ENCODE measurements at places on chromosomes 16 and 17. TPM values are rescaled to one million over a fixed set of nuclear protein-coding genes. Genes with fewer than 3 reads are reported as not detected.

- H3K27me3 ChIP-seq = no peaks in the 10 kb centered on the region
- no peak overlapping the region for H3K4me3 ChIP-seq
- H3K4me1 ChIP-seq = no peaks in the 10 kb centered on the region
- no peak overlapping the region for H3K27ac ChIP-seq
- peaks cover 48% of the 10 kb centered on the region for H3K36me3 ChIP-seq
Observed at GRCh38 chr17:60652454-60653247, 25.0 kb upstream of the BCAS3 start.

- H3K4me1 ChIP-seq = no peaks in the 10 kb centered on the region
- H3K4me3 ChIP-seq = no peak overlapping the region
- H3K27ac ChIP-seq = no peak overlapping the region
Observed at GRCh38 chr16:57711346-57711745, 16.7 kb downstream of the DRC7 start.

POLR3K gene
- 12.0 TPM for total RNA-seq

DNA sequence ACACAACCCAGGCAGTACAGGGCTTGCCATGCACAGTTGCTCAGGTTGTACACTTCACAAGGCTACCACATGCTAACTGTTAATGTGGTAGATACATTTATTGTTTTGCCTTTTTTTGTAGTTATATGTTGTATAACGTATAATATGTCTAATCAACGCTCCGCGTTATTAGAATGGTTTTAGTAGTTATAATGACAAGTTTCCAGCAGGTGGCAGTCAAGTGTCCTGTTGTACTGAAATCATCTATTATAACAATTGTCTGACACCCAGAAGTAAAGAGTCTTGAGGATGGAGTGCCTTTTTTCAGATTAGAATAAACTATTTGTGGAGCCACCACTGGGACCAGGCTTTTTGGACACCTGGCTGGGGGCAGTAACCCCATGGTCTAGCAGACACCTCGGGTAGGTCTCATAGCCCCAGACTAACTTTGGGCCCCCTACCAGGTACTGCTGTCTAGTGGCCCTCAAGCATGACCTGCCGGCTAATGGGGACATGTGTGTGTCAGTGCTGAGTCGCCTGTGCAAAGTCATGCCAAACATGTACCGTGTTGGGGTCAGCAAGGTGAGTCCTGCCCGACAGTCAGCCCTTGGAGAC lies 32.8 kb downstream of the MYO15A start:
- no peaks in the 10 kb centered on the region for H3K27me3 ChIP-seq
- H3K4me1 ChIP-seq = no peaks in the 10 kb centered on the region
- DNase-seq = no peak

- no peak overlapping the region for H3K27ac ChIP-seq
- H3K4me3 ChIP-seq = no peak overlapping the region
- no peak for DNase-seq
- no peaks in the 10 kb centered on the region for H3K36me3 ChIP-seq
- no peaks in the 10 kb centered on the region for H3K4me1 ChIP-seq
Observed at GRCh38 chr17:70041061-70041460, 34.0 kb upstream of the KCNJ16 start.

DPEP2 gene
- total RNA-seq = 16.4 TPM

RAB37 gene
- 6.8 TPM for total RNA-seq

DNA sequence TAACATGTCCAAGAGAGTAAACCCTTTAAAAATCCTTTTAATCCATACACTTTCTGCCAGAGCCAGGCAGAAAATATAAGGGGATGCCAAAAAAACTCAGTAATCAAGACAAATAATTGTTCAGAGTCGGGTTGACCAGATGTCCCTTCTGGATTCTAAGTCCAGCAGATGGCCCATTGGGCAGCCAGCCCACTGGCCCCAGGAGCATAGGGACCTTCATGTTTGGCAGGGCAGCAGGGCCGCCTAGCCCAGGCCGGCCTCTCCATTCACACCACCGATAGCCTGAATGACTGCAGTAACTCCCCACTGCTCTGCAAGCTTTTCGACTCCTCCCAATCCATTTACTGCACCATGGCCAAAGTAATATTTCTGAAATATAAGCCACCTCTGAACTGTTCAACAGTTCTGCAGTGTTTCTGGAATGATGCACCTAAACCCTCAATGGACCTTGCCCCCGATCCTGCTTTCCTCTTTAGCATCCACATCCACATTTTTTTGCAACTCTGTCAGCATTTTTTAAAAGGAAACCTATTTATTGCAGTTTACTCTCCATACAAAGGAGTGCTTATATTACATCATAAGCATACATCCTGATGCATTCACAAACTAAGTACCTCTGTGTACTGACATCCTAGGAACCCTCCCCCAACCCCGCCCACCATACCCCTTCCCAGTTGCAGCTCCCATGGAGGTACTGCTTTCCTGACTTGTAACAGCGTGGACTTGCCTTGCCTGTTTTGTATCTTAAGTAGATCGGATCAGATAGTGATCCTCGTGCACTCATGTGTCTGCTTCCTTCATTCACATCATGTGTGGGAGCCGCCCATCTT lies 46.4 kb downstream of the LDHD start:
- no peak overlapping the region for H3K4me3 ChIP-seq
- H3K27ac ChIP-seq = no peak overlapping the region
- H3K4me1 ChIP-seq = peaks cover 8% of the 10 kb centered on the region
- no peaks in the 10 kb centered on the region for H3K27me3 ChIP-seq
- H3K36me3 ChIP-seq = no peaks in the 10 kb centered on the region

DNA sequence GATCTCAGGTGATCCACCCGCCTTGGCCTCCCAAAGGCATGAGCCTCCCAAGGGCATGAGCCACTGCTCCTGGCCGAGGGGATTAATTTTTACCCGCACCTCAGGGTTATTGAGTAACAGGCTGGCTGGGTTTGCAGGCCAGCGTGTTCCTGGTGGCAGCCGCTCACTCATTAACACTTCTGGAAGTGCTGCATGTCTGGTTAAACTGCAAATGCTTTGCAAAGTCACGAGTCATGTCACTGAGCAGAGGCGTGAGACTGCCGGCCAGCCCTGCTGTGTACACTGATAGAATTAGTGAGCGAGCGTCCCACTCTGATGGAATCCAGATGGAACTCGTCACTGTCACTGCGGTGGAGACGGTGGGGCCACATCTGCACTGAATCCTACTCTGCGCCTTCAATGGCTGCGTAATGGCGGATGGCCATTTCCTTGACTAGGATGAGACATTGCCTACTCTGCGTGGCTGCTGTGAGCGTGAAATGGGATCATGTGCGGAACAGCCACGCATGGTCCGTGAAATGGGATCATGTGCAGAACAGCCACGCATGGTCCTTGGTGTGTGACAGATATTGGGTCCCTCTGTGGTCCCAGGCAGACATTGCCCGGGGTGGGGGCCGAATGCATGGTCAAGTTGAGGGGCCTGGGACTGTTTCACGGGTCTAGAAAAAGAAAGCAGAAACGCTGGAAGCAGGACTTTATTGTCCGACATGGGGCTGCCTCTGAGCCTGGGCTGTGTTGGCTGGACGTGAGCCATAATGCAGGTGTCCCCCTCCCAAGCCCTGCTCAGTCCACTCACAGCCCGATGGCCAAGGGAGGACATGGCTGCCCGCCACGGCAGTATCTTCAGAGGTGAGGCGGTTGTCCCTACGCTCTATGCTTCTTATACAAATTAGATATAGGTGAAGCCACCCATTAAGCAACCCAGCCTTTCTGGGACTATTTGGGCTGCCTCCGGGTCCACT lies 740 bp upstream of the SLC5A10 start:
- H3K27ac ChIP-seq = no peak overlapping the region
- H3K4me1 ChIP-seq = no peaks in the 10 kb centered on the region
- no peaks in the 10 kb centered on the region for H3K27me3 ChIP-seq
- peak; percentile 72 for DNase-seq
- no peaks in the 10 kb centered on the region for H3K36me3 ChIP-seq
- H3K4me3 ChIP-seq = no peak overlapping the region

DNA sequence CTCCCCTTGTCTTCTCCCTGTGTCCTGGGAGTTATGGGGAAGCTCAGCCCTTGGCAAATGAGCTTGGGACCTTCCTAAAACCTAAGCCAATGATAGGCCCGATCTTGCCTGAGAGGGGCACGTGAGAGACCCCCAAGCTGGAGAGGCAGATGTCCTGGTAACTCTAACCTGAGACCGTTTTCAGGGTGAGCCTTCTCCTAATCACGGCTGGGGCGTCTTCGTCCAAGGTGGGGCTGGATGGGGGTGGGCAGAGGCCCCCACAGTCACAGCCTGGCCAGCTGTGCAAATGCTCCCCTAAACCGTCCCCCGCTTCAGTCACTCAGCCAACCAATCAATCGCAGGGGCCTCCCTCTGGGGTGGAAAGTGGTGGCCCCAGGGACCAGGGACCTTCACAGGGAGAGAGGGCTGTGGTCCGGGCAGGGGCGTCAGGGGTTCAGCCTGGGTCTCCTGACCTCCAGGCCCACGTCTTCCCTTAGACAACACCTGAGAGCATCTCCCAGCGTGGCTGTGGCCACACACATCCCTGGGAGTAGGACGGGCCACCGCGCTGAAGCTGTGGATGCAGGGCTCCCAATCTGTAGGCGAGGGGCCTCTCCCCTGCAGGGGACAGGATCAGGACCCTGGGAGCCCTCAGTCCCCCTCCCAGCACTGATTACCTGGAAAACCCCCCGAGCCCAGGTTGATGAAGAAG lies 30.6 kb downstream of the ACTG1 start:
- H3K27ac ChIP-seq = no peak overlapping the region
- H3K4me3 ChIP-seq = peak overlapping the region; percentile 49
- DNase-seq = no peak
- H3K36me3 ChIP-seq = no peaks in the 10 kb centered on the region
